T follicular helper cell (primary cell): ENCODE measurements at places on chromosomes 11 and 22.
A peak's percentile ranks its signal among the peaks of the same experiment; 100 is the strongest.

DNA sequence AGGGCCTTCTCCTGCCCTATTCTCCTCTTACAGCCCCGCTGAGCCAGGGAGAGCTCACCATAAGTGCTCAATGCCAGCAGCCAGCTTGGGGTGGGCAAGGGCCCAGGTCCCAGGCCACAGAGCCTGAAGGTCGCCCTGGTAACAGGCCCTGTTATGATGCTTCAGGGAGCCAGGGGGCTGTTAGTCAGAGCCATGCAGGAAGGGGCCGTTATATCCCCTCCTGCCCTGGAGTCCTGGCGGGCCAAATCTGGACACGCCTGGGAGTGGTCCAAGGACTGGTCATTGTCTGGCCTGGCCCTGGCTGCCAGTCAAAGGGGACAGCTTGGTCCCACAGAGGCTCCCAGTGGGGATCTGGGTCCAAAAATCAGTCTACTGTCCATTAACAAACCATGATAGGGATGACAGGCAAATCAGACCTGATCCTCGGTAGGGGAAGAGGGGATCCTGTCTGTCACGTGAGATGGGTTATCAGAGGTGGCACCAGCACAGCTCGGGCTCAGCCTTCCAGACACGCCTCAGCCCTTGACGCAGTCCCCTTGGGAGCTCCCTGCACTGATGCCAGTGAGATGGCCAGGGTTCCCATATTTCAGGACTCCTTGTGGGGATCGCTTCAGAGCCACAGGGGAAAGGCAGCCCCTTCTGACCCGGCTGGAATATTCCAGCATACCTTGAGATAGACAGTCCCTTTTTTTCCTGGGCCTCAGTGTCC, 55.9 kb downstream of the LRRC32 start:
- no peak for DNase-seq

- DNase-seq = no peak
Observed at GRCh38 chr22:38320605-38321402, 3.6 kb upstream of the CSNK1E start.

GRCh38 chr11:75850787-75851186, 35.8 kb downstream of the UVRAG start:
- DNase-seq = no peak

GRCh38 chr11:128507936-128508335, 79.4 kb downstream of the ETS1 start:
- no peak for DNase-seq

DNA sequence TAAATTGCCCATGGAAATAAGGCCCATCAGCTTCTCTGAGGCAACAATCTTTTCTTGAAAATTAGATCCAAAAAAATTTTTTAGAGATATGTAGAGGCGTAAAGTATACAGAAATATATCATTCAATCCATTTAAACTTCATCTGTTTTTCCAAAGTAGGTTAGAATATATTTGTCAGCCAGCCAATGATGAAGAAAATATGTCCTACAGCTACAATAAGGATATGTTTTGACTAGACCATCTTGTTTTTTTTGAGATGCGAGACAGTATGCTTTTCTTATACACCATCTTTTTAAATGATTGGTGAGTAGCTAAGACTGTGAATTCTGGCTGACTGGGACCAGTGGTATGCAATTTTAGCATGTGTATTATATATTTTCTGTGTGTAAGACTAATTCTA, 630.4 kb upstream of the CNTN5 start:
- DNase-seq = no peak

- no peak for DNase-seq
Observed at GRCh38 chr11:128188346-128189004, 398.9 kb downstream of the ETS1 start.

- no peak for DNase-seq
Observed at GRCh38 chr11:12271241-12271640, 106.1 kb upstream of the PARVA start.

- DNase-seq = no peak
Observed at GRCh38 chr11:43243927-43244326, 67.9 kb upstream of the API5 start.

GRCh38 chr22:49046546-49047361, 780.9 kb downstream of the BRD1 start:
- DNase-seq = no peak

- DNase-seq = no peak
Observed at GRCh38 chr11:73481626-73482025, 105.4 kb downstream of the RELT start.

DNA sequence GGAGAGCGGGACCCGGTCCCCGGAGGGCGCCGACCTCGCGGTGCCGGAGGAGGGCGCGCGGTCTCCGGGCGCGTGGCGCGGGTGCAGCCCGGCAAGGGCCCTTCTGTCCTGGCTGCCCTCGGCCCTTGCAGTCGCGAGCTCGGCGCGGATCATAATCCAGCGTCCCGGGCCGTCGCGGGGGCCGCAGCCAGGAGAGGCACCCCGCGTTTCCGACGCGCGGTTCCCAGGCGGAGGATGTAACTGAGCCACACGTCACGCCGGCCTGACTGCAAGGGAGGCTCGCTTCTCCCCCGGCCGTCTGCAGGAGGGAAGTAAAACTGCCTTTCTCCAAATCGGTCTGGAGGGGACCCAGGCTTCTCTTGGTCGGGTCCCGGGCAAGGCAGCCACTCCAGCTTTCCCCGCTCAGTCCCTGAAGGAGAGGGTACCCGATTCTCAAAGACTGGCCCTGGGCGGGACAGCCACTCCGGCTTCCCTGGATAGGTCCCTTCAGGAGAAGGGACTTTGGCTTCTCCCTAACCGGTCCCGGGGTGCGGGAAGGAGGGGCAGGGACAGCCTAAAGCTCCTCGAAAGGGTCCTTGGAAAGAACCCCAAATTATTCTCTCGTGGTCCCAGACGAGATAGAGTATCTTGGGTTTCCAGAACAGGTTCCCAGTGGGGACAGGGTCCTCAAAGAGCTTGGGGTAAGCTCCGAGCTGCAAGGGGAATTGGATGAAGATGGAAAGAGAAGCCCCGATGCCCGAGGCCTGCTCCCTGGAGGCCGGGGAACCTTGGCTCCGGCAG, 836 bp downstream of the SPON1 start:
- DNase-seq = no peak

DNA sequence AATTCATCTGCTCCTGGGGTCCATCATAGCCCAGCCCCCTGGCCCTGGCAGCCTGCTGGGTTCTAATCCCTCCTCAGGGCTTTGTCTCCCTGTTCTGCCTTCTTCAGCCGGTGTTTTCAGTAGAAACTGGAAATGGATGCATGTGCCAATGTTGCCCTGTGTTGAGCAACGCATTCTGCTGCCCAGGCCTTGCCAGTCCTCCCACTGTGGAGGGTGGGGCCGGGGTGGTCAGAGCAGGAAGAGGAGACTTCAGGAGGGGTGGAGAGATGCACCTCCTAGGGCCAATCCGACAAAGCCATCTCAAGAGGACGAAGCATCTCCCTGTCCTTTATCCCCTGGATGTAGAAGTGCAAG, 27.6 kb upstream of the ZBTB16 start:
- DNase-seq = no peak

GRCh38 chr22:40673017-40673416, 6.3 kb upstream of the MCHR1 start:
- no peak for DNase-seq

GRCh38 chr11:76251226-76251575, 44.9 kb upstream of the WNT11 start:
- no peak for DNase-seq

DNA sequence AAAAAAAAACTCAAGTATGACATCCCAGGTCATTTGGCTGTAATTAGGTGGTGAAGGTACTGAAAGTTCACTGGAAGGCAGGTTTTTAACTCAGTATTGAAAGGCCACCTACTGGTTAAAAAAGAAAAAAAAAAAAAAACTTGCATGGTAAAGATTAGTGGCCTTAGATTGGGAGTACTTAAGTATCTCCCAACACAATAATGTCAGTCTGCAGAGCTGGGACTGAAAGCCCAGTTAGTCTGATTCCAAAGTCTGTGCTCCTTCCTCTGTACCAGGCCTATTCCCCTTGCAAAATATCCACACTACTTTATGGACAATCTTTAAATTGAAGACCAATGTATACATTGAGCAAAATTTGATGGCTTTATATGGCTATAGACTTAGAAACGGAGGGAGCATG, 85.5 kb downstream of the NOX4 start:
- DNase-seq = no peak

DNA sequence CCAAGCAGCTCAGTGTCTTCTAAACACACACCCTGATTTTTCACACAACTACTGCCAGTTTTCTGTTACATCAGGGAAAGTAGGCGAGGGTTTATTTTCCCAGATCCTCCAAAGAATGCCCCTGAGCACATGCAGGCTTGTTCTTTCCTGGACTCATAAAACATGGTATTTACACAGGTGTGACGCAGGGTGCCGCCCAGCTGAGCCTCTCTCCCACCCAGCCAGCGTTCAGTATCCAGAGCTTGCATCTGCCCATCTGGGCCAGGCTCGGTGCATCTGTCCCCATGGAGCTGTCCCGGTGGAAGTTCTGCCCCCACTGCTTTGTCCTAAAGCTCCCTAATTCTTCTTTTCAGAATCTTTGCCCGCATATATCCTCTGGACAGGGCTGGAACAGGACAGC, 44.8 kb upstream of the ISX start:
- no peak for DNase-seq

DNA sequence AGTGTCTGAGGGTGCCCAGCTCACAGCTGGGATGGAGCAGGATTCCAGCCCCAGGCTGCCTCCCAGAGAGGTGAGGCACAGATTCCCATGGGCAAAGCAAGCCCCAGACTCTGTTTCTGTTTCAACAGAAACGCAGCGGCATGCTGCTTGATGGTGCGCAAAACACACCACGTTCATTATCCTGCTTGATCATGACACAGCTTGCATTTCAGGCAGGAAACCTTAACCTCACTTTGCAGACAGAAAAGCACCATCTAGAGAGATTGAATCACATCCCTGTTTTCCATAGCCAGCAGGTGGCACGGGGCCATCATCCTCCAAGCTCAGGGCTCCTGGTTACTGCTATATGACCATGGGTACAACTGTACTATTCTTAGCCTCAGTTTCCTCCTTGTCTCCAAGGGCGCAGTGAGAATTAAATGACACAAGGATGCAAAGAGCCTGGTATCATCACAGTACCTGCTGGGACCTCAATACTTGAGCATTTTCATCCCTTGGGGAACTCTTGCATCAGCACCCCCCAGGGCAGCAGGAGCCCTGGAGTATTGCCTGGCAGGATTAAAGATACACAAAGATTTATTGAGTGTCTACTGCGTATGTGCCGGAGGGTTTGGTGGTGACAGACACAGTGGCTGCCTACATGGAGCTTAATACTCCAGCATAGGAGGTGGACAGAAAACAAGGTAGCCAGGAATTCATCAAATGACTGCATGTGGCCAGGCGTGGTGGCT, 110.0 kb downstream of the TP53I11 start:
- no peak for DNase-seq

- no peak for DNase-seq
Observed at GRCh38 chr22:20532256-20532993, 25.0 kb downstream of the MED15 start.

DNA sequence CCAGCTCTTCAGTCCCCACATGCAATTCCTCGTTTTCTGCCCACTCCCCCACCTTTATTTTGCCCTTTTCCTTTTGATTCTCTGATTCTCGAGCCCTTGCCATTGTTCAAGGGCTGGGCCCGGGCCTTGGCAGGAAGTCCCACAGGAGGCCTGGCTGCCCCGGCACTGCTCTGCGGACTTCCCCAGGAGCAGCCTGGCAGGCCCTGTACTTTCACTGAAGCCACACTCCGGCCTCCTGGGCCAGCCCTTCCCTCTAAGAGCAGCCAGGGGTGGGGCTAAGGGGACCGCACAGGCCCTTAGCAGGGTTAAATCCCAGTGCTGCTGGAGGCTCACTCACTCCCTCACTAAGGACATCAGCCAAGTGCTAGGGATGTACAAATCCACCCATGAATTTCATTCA, 4.1 kb downstream of the LRRC32 start:
- no peak for DNase-seq

DNA sequence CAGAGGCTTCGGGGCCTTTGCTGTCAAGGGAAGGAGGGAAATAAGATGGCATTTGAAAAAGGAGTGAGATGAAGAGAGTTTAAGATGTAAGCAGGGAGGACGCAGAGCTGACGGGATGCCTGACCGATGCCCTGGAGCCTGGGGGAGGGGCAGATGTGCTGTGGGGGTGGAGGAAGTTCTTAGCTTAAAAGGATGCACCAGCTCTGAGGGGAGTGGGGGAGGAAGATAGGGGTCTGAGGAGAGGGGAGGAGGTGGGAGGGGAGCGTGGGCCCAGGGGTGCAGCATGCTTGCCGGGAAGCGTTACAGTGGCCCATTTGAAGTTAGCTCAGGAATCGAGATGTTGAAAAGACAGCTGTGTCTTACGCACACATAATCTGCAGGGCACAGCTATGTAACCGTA, 56.3 kb downstream of the RPS6KA4 start:
- no peak for DNase-seq

- peak; percentile 90 for DNase-seq
Observed at GRCh38 chr11:61695917-61696316, 15.7 kb downstream of the DAGLA start.

- no peak for DNase-seq
Observed at GRCh38 chr11:92659793-92660192, 309.7 kb upstream of the MTNR1B start.

DNA sequence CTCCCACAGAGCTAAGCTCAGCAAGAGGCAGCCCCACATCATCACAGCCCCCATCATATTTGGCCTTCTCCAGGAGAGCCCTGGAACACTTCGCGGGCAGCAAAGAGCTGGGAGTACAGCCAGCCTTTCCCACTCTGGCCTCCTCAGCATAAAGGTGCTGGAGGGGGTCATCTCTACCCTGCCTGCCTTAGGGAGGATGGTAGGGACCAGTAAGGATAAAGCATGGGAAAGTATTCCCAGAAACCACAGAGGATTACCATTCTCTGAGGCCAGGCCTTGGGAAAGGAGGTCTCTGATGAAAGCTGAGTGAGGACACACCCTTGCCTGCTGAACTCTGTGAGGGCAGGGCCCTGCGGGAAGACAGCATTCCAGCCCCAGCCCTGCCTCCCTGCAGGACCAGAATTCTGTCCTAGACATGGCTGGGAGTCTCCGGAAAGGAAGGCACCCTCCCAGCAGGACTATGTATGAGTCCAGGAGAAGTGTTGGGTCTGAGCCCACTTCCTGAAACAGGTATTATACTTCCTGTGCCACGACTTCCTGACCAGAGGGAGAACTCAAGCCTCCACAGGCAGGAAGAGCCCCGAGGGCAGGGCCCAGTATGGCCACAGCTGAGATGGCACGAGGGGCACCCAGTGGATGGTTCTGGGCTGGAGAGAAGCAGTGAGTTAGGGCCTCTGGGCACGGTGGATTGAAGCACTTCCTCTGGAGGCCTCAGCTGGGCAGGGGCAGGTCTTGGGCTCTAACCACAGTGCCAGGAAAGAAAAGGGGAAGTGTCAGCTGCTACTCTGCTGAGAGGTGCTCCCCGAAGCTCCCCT, 12.9 kb upstream of the CASTOR1 start:
- DNase-seq = no peak

- no peak for DNase-seq
Observed at GRCh38 chr22:43853328-43853931, 8.9 kb downstream of the SULT4A1 start.

- DNase-seq = no peak
Observed at GRCh38 chr11:108500169-108500568, 2.0 kb upstream of the POGLUT3 start.
